ENCODE measurements at places on chromosomes 7 and 10.

DNA sequence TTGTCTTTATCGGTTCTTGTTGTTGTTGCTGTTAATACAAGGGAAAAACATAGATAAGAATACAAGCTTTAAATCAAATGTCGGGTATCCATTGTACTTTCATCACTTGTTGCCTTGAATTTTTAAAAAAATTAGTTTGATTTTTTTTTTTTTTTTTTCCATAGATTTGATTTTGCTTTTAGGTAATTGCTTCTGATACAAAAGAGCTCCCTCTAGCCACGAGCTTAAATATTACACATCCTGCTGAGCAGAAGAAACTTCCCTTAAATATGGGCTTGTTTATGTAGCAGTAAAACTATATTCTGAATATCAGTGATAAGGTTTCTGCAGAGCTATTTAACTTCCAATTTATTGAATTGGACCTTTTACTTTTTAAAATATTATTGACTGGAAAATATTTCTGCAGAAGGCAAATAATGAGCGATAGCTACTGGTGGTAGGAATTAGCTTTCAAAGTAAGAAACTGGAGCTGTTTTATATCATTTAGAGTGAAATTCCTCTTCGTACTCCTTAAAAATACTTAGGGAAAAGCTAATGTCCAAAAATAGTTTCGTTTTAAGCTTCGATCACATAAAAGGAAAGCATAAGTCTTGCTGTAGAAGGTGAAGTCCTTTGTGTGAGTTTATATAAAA, 216.9 kb downstream of the POLR1F start:
- no peak for DNase-seq

GRCh38 chr10:112962343-112962742, 12.3 kb downstream of the TCF7L2 start:
- DNase-seq: no peak

- no peak for DNase-seq
Measured at GRCh38 chr7:157113607-157114006, 25.1 kb upstream of the UBE3C start.

- no peak for DNase-seq
Measured at GRCh38 chr7:112129655-112130323, 76.4 kb downstream of the DOCK4 start.

DNA sequence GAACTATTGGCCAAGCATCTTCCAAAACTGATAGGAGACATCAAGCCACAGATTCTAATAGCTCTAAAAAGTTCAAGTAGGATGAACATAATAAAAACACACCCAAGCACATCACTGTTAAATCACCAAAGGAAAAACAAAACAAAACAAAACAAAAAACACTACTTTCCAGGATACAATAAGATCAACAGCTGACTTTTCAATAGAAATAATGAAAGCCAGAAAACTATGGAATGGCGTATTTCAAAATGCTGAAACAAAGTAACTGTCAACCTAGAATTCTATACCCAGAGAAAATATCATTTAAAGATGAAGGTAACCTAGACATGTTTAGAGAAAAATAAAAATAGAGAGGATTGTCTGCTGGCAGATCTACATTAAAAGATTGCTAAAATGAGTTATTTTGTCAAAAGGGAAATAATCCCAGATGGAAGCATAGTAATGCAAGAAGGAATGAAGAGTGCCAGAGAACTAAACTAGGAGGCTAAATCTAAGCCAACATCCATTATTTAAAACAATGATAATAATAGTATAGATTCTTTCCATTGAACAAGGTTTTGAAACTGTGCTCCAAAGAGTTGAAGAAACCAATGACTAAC, 13.9 kb downstream of the TUBAL3 start:
- no peak for DNase-seq

- no peak for DNase-seq
Measured at GRCh38 chr10:71241830-71242621, 29.7 kb downstream of the UNC5B start.

DNA sequence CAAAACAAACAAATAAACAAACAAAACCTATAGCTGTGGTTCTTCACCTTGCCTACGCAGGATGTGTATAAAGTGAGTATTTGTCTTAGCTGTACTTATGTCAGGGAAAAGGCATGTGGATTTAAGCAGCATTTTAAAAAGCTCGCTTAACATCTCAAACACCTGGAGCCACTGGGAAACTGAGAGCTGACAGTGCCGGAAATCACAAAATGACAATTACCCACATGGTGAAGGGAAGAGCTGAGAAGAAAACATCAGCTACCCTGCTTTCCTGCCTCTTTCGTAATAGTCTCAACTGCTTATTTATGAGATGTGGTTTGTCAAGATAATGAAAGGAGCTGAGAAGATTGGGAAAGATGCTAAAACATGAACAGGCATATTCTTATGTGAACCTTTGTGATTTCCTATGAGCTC, 31.1 kb upstream of the MSMB start:
- DNase-seq: no peak

GRCh38 chr10:70510904-70511303, 32.3 kb downstream of the PALD1 start:
- no peak for DNase-seq

All from NCI-H524 (cell line).